CD4-positive, alpha-beta memory T cell (primary cell): ENCODE measurements at places on chromosomes 12 and 14. TPM values are rescaled to one million over a fixed set of nuclear protein-coding genes. Genes with fewer than 3 reads are reported as not detected.

Gene BTBD6
- 17.4 TPM for polyA plus RNA-seq

Gene ASB2
- 2.3 TPM for polyA plus RNA-seq

Gene TMCC3
- polyA plus RNA-seq: 0.91 TPM

Gene MEG3
- not detected for polyA plus RNA-seq

Gene INHBC
- not detected for polyA plus RNA-seq

Gene SLC7A7
- 0.21 TPM for polyA plus RNA-seq

Gene PUS1
- 28.1 TPM for polyA plus RNA-seq

Gene KRT5
- not detected for polyA plus RNA-seq

Gene SMOC1
- not detected for polyA plus RNA-seq

Gene PPP1R1A
- polyA plus RNA-seq: not detected

Gene TPPP2
- not detected for polyA plus RNA-seq

Gene NTN4
- 5.5 TPM for polyA plus RNA-seq

Gene WNT5B
- polyA plus RNA-seq: 0.61 TPM

Gene ACACB
- 0.83 TPM for polyA plus RNA-seq

Gene SERPINA1
- not detected for polyA plus RNA-seq

Gene ASIC1
- polyA plus RNA-seq: not detected

Gene SYCP3
- polyA plus RNA-seq: not detected

Gene AGAP2
- polyA plus RNA-seq: 8.6 TPM

Gene INHBE
- not detected for polyA plus RNA-seq

Gene FAM186B
- 0.15 TPM for polyA plus RNA-seq

Gene SLC39A5
- not detected for polyA plus RNA-seq

Gene KLHL33
- not detected for polyA plus RNA-seq

Gene LALBA
- not detected for polyA plus RNA-seq

Gene CLEC4A
- polyA plus RNA-seq: 1.2 TPM

Gene IKZF4
- 0.37 TPM for polyA plus RNA-seq

Gene BHLHE41
- not detected for polyA plus RNA-seq

Gene CLEC4E
- polyA plus RNA-seq: not detected

Gene INSM2
- polyA plus RNA-seq: not detected

Gene SPX
- polyA plus RNA-seq: 0.63 TPM

Gene CCNK
- 7.0 TPM for polyA plus RNA-seq

Gene PMCH
- polyA plus RNA-seq: not detected

Gene RFX4
- not detected for polyA plus RNA-seq

Gene PAPLN
- 0.32 TPM for polyA plus RNA-seq

Gene BCL11B
- 11.6 TPM for polyA plus RNA-seq

Gene PTCSC3
- not detected for polyA plus RNA-seq

Gene LMNTD1
- not detected for polyA plus RNA-seq

Gene CLEC4C
- polyA plus RNA-seq: not detected

Gene GDF3
- not detected for polyA plus RNA-seq

Gene AMDHD1
- polyA plus RNA-seq: not detected

Gene HOXC13
- not detected for polyA plus RNA-seq

Gene FAIM2
- 0.59 TPM for polyA plus RNA-seq

Gene ABCB9
- 1.8 TPM for polyA plus RNA-seq

Gene C12orf56
- not detected for polyA plus RNA-seq

Gene OR4E2
- not detected for polyA plus RNA-seq

Gene RNASE4
- 1.6 TPM for polyA plus RNA-seq

Gene CNTN1
- polyA plus RNA-seq: not detected

Gene VASH1
- polyA plus RNA-seq: 1.8 TPM

Gene TCTN2
- polyA plus RNA-seq: 1.0 TPM

Gene CCDC38
- 0.09 TPM for polyA plus RNA-seq

Gene PIWIL1
- not detected for polyA plus RNA-seq

Gene RBP5
- polyA plus RNA-seq: not detected
